ENCODE measurements at places on chromosomes 16 and 17.

- no peak for DNase-seq
Measured at GRCh38 chr17:53142890-53143289, 679.8 kb upstream of the KIF2B start.

GRCh38 chr17:57283203-57283971 lies 27.1 kb downstream of the MSI2 start:
- no peak for DNase-seq

DNA sequence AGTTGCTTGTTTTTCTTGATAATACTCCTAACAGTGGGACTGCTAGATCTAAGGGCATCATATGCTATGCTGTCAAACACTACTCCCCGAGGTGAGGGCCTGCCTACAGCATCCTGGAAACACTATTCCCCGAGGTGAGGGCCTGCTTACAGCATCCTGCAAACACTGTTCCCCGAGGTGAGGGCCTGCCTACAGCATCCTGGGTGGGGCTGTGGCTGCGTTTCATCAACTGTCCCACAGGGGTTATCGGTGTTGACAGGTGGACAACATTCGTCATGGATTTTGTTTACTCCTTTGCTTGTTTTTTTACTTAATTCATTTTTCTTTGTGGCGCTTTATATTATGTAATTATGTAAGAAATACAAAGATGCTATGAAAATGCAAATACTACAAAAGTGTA lies 22.5 kb downstream of the NPRL3 start:
- DNase-seq: no peak

GRCh38 chr17:77966476-77966875 lies 8.0 kb downstream of the TNRC6C start:
- DNase-seq: no peak
